ENCODE measurements at places on chromosomes 6 and 20. TPM values are rescaled to one million over a fixed set of nuclear protein-coding genes. Genes with fewer than 3 reads are reported as not detected.

DNA sequence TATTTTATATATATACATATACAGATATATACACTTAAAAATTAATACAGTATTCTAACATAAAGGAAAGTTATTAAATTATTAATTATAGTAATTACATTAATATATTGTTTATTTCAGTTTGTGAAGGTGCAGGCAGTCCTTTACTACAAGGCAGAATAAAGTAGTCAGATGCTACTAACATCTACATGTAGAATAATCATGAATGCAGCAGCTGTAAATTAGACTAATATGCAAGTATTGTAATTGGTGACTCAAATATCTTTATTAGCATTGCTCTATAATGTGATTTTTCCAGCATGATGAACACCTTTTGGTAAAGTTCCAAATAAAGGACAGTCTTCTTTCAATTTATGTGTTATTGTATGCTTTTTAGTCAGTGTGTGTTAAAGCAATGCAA lies 17.3 kb downstream of the MYO6 start:
- DNase-seq, result no peak

GRCh38 chr6:108363889-108364313 lies 69.0 kb downstream of the AFG1L start:
- no peak for DNase-seq

GRCh38 chr6:11727998-11728961 lies 50.3 kb downstream of the ADTRP start:
- DNase-seq, result no peak

GRCh38 chr20:19543101-19543500 lies 215.0 kb upstream of the RIN2 start:
- DNase-seq, result no peak

DNA sequence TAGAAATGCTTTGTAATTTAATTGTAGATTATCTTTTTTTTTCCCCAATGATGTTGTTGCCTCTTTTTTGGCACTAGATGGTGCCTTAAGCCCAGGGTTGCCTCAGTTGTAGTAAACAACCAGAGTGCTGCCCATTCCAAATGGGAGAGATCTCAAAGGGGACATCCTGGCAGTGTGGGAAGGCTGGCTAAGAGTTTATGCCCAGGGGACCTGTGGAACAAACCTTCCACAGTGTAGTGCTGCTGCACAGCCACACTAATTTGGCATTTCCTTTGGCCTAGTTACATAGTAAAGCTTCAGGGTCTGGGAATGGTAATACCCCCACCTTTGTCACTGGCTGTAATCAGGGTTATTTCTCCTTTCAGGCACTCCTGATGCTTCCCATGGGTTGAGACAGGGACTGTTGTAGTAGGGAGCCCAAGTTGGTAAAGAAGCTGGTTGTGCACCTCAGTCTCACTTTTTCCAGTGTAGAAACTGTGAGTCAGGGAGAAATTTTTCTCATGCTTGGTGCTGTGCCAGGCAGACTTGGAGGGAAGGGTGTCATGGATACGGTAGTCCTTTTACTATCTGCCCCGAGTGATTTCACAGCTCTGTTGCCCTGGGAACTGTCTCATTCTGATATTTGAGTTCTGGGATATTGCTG lies 177.8 kb upstream of the ECI2 start:
- DNase-seq, result peak; percentile 78

DNA sequence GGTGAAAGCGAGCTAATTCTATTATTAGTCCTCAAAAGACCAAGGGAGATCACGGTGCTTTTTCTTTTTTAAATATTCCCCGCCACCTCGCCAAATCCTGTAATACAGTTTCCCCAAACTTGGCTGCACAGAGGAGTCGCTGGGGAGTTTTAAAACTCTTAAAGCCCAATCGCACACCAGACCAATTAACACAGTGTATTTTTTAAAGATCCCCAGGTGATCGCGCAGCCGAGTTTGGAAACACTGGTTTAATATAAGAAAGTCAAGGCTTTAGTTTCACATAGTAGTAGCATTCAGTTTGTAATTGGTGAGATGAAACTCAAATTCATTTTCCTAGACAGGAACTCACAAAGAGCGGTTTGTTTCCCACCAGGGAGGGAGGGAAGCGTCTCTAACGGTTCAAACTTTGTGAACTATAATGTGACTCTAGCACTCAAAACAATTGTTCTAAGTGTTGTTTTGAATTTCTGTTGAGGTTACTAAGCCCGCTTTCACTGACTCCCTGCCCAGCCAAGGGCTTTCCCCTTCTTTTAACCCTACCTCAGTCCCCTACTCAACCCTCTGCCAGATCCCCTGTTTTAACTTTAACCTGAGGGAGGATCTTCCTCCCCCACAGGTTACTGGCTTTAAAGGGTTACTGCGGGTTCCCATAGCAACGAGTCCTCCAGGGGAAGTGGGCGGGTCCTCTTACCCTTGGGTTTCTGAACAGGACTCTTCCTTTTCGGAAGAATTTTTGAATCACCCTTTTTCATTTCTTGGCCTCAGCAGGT lies 25.7 kb upstream of the BTBD3 start:
- peak; percentile 61 for DNase-seq

DNA sequence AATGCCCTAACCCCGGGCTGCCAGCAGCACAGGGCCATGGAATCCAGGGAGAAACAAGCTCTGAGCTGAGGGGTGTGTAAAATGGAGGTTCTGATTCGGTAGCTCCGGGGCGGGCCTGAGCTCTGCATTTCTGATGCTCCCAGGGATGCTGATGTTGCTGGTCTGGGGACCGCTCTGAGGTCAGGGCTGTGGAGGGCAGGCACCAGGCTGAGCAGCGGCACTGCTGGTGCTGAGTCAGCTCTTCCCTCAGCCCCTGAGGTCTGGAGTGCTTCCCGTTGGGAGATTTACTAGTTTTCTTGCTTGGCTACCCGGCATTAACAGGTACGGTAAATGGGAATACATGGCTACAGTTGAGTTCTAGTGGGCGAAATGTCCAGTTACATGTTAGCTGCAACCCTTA lies 18.6 kb upstream of the CST3 start:
- DNase-seq, result no peak

DNA sequence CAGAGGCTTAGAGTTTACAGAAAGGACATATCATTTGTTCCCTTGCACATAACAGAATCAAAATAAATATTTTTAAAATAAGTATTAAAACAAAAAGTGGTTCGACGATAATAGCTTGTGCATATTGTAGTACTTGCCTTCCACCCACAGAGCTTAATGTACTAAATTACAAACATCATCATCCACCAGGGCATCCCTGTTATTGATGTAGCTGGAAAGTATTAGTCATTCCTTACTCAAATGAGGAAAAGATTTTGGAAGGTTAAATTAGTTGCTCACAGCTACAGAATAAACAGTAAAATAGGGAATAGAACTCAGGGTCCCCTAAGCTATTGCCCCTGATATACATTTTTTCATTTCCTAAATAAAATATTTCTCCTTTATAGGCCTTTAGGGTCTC lies 150.3 kb downstream of the PTPRK start:
- DNase-seq, result no peak

DNA sequence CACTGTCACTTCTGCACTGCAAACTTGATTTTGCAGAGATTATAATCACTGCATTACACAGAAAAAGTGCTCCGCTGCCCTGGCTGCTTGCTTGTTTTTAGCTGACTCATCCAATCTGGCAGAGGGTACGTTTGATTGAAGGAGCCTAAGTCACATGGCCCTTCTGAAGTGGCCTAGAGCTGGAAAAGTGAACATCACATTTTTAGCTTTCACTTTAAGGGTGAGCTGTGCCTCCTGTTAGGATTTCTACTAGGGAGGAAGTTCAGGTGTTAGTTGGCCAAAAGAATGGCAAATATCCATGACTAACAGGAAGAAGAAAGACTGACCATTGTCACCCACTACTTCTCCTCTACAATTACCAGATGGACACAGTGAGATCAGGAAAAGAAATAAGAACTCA lies 889.1 kb upstream of the MAP3K7 start:
- no peak for DNase-seq

DNA sequence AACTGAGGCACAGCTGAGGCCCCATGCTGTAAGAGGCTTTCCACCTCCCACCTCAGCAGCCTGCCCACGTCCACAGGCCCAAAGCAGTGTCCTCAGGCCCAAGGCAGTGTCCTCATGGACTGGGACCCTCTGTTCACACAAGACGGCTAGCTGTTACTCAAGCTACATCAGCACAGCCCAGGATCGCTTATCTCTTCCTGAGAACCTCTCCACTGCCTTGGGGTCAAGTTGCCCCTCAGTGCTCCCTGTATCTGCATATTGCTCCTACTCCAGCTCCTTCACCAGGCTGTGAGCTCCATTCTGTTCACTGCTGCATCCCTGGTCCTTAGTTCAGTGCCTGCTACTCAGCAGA lies 208.8 kb upstream of the TAB2 start:
- DNase-seq, result no peak

GRCh38 chr20:46023999-46024398 lies 5.0 kb upstream of the SLC12A5 start:
- DNase-seq, result no peak

DNA sequence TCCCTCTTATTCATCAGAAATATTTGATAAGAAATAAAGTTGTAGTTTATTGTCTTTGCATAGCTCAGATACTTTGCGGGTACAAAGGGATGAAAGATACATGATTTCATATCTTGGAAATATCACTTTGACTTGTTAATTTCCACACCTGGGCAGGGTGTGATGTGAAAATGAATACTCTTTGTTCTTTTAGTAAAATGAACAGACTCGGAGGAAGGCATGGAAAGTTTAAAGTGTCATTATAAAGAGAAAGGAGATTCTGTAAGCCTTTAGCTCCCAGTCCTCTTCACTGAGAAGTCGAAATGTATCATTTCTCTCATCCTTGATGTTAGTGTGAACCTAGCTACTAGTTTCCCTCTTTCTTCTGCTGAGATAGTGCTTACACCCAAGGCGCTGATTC lies 36.7 kb upstream of the AKIRIN2 start:
- no peak for DNase-seq

DNA sequence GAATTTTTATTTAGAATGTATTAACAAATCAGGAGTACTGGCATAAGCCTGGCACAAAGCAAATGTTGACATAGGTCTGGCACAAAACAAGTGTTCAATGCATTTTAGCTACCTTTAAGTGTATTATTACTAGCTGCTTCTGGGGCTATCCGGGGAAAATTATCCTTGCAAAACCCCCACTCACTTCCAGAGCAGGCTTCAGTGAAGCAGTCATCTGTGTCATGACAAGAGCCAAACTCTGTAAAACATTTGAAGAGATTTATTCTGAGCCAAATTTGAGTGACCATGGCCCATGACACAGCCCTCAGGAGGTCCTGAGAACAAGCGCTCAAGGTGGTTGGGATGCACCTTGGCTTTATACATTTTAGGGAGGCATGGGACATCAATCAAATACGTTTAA lies 6.4 kb upstream of the TRIM38 start:
- DNase-seq, result no peak

- DNase-seq, result peak; percentile 69
Observed at GRCh38 chr20:48750941-48751635, 76.7 kb downstream of the PREX1 start.

DNA sequence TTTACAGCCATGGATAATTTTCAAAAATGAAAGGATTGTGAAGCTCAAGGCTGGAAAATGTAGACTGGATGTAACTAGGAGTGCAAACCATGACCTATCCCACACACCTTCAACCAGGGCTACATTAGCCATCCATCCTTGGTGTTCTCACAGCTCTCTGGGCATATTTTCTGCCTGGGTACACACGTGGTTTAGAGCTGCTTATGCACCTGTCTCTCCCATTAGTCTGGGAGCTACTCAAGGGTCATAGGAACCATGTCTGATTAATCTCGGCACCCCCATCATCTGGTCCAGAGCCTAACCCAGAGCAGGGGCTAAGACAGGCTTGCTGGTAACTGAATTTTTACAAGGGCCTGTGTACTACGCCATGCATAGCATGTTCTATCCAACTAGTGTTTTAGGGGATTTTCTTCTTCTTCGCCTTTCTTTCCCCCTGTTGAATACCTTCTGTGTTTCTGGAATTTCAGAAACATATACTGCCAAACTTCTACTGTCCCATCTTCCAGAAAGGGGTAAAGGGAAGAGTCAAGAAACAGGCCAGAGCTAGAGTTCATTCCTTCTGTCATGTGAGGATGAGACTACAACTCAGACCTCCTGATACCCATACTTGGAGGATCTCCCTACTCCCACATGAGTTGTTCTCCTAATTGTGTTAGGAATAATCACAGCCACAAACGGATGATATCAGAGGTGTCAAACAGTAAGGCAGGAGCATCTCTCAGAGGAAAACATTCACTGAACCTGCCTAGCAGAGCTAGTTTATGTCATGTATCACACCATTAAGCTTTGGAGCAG lies 25.4 kb upstream of the FAM83C start:
- DNase-seq, result no peak

DNA sequence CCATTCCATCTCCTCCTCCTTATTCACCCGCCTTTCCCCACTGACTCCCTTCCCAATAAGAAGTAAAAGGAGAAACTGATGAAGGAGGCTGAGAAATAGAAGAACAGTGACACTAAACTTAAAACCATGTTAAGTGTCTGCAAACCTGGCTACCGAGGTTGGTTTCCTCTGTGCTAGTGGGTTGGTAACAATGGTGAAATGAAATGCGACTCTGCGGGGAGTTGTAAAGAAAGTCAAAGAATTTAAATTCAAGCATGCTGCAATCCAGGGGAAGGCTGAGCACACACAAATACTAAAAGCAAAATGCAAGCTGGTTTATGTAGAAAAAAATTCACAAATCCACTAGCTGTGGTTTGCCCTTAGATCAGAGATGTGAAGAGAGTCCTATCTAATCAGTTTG lies 155.2 kb upstream of the PDE10A start:
- DNase-seq, result no peak

GRCh38 chr6:139778106-139778505 lies 403.7 kb upstream of the CITED2 start:
- DNase-seq, result no peak

DNA sequence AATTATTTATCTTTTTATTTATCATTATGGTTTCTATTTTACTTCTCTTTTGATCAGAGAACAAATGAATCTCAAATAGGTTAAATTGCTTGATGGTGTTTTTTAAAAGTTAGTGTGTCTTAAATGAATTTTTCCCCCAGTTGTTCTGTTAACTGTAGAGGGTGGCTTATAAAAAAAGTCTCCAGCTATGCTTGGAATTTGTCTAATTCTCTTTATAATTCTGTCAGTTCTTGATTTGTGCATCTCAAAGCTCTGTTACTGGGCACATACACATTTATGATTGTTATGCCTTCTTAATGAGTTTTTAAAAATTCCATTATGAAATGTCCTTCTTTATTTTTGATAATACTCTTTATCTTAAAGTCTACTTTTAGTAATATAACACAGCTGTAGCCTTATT lies 58.0 kb downstream of the LIN28B start:
- no peak for DNase-seq

- no peak for DNase-seq
Observed at GRCh38 chr20:17732907-17733521, 33.2 kb downstream of the BANF2 start.

- DNase-seq, result peak; percentile 68
Observed at GRCh38 chr6:74735304-74735703, 470.5 kb downstream of the COL12A1 start.

- no peak for DNase-seq
Observed at GRCh38 chr20:5859608-5860007, 90.7 kb downstream of the TRMT6 start.

The ZC3H12D gene
- 1.3 TPM for total RNA-seq

The TRIM31 gene
- not detected for total RNA-seq

The ARFRP1 gene
- total RNA-seq, result 39.4 TPM

The PABPC1L gene
- total RNA-seq, result 2.3 TPM

The NKX2-2 gene
- not detected for total RNA-seq

The CDK5RAP1 gene
- 22.8 TPM for total RNA-seq

The CPXM1 gene
- 2.9 TPM for total RNA-seq

The SAPCD1 gene
- total RNA-seq, result not detected

The CCM2L gene
- total RNA-seq, result 8.1 TPM

The NFKBIL1 gene
- 18.4 TPM for total RNA-seq

All from right atrium auricular region (tissue), 2 donors.